ENCODE measurements at places on chromosomes 13 and 19. TPM values are rescaled to one million over a fixed set of nuclear protein-coding genes. Genes with fewer than 3 reads are reported as not detected.
A peak's percentile ranks its signal among the peaks of the same experiment; 100 is the strongest.

DNA sequence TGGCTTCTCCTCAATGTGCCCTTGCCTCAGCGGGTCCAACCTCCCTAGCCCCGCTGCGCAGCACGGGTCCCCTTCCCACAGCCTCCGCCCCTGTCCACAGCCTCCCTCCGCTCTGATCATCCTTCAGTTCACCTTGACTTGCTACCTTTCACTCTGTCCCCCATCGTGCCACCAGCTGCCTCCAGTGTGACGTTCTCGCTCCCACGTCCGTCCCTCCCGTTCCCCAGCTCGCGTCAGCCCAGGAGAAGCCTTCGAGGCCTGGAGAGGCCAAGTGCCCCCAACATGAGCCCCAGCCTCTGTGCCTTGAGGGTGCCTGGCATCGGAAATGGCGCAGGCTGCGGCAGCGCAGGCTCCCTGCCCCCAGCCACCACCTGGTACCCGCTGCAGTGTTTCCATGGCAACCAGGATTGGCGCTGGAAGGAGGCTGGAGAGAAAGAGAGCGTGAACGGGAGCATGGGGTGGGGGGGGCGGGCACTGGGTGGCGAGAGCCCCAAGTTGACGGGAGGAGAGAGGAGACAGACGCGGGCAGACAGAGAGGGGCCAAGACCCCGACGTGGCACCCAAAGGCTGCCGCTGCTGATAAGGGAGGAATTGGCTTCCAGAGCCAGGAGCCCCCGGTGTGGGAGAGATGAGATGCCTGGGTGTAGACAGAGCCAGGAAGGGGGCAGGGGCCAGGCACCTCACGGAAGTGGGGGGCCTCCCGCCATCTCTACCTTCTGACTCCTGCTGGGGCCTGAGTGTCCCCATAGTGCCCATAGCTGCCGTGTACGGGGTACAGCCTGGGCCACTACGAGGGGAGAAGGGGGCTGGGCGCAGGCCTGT, 844 bp upstream of the ASPDH start:
- H3K36me3 ChIP-seq, result no peaks in the 10 kb centered on the region
- no peak for DNase-seq
- no peak overlapping the region for H3K4me3 ChIP-seq

- peaks cover 18% of the 10 kb centered on the region for H3K36me3 ChIP-seq
- no peaks in the 10 kb centered on the region for H3K27me3 ChIP-seq
- DNase-seq, result no peak
- peaks cover 18% of the 10 kb centered on the region for H3K4me1 ChIP-seq
- H3K27ac ChIP-seq, result no peak overlapping the region
- H3K4me3 ChIP-seq, result no peak overlapping the region
Observed at GRCh38 chr19:56148096-56148495, 7.0 kb downstream of the ZNF444 start.

DNA sequence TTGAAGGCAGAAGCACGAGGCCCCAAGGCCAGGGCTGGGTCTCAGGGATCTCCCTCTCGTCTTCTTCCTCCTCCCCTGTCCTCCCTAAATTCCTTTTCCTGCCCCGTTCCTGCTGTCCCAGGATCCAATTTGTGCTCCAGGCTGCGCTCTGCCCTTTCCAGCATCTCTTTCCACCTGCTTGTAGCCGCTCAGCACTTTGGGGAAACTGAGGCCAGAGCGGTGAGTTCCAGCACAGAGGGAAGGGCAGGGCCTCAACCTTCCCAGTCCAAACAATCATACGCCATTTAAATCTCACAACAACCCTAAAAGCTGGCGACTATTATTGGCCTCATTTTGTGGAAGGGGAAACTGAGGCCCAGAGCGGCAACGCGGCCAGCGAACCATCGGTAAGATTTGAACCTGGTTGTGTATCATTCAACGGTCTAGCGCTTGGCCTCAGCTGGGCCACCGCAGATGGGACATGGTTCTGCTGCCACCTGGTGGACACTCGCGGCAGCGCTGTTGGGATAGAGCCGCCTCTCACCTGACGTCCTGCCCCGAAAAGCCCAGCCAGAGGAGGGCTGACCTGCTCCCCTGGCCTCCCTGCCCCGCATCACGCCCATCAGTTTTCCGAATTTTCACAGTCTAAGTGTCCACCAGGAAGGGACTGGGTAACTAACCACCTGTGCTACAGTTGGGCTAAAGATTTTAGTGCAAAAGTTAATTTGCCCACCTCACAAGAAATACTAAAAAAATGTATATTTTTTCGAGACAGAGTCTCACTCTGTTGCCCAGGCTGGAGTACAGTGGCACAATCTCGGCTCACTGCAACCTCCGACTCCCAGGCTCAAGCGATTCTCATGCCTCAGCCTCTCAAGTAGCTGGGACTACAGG, 4.2 kb upstream of the RPL18A start:
- peak; percentile 88 for DNase-seq
- H3K4me1 ChIP-seq, result peaks cover 7% of the 10 kb centered on the region
- H3K27ac ChIP-seq, result no peak overlapping the region
- no peak overlapping the region for H3K4me3 ChIP-seq

FPR3 gene
- total RNA-seq, result not detected

SPRY2 gene
- total RNA-seq, result 136 TPM

IGFL2 gene
- not detected for total RNA-seq

ADGRE2 gene
- total RNA-seq, result not detected

CXCL17 gene
- total RNA-seq, result 0.64 TPM

All from progenitor cell of endocrine pancreas (in vitro differentiated cells).